ENCODE measurements at places on chromosomes 12 and 14.

DNA sequence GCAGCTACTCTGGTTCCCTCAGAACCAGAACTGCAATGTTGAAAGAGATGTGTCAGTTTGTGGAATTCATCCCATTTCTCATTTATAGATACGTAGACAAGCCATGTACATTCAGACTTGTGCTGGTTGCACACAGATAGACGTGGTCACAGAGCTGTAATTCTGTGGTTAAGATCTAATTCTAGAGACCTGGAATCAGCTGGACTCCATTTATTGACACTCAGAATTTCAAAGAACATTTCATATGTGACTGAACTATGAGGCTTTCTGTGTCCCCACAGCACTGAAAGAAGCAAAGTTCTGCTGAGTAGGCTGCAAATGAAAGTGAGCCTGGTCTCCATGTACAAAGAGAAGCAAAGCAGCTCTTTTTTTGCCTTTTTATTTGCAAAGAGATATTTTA lies 220.2 kb upstream of the NAV3 start:
- DNase-seq: no peak

GRCh38 chr12:7093486-7093885 lies 1.2 kb upstream of the C1R start:
- DNase-seq: no peak

GRCh38 chr14:97878727-97879126 lies 1081.5 kb downstream of the VRK1 start:
- DNase-seq: no peak

DNA sequence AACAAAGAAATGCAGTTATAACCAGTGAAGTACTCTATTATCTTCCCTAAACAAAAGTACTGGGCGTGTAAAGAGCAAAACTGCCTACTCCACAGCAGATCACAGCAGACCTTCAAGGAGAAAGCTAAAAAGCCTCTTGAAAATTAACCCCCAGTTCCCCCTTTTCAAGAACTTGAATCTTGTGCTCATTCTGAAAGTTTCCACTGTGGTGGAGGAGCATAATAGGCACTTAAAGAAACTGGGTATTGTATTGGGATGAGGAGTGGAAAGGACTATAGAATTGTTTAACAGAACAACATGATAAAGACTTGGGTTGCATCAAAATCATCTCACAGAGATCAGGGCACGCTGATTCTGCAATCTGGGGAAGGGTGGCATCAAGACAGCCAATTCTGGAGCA lies 51.1 kb downstream of the SLC25A47 start:
- DNase-seq: no peak

DNA sequence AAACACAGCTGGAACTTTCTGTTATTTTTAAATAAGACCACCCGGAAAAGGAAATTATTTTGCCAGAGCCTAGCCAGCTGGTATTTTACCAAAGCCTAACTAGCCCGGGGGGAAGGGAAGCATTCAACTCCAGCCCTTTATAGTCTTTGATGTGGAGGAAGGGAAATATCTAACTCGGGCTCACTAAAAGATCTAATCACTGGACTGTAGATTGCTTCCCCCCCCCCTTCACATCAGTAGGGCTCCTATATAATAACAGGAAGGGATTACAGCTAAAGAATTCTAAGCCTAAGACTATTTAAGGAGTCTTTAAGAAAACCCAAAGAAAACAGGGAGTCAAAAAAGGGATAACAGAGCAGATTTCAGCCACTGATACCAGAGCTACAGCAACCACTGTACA lies 431.1 kb downstream of the KCNH5 start:
- no peak for DNase-seq

GRCh38 chr14:49769581-49770211 lies 1.7 kb downstream of the KLHDC2 start:
- DNase-seq: no peak

DNA sequence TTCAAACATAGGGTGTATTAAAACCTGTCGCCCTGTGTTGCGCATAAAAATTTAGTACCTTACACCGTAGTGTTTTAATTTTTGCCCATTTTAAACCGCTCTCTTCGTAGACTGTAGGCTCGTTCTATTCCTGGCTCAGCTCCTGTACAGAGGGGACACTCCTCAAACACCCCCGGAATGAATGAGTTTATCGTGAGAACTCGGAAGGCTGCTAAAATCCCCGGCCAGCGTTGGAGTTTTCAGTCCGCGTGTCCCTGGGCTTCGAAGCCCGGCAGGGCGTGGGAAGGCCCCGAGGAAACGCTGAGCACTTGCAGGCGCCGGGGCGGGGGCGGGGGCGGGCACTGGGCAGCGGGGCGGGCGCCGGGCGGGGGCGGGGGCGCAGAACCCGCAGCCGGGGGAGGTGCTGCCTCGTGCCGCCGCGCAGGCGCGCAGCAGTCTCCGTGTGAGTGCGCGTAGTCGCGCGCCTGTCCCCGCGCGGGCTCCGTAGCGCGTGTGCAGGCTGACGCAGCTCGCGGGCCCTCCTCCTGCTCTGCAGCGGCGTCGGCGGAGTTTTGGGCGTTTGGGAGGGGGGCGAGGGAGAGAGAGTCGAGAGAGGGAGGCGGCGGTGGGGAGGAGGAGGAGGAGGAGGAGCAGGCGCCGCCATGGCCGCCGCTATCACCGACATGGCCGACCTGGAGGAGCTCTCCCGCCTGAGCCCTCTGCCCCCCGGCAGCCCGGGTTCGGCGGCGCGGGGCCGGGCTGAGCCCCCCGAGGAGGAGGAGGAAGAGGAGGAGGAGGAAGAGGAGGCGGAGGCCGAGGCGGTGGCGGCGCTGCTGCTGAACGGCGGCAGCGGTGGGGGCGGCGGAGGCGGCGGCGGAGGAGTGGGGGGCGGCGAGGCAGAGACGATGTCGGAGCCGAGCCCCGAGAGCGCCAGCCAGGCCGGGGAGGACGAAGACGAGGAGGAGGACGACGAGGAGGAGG lies at the start of gene AEBP2:
Gene AEBP2 (plus strand): TSS at position 434 of the 960 bp plus-strand sequence. CDS start 208 bp downstream, at position 642.
- peak; percentile 73 for DNase-seq

DNA sequence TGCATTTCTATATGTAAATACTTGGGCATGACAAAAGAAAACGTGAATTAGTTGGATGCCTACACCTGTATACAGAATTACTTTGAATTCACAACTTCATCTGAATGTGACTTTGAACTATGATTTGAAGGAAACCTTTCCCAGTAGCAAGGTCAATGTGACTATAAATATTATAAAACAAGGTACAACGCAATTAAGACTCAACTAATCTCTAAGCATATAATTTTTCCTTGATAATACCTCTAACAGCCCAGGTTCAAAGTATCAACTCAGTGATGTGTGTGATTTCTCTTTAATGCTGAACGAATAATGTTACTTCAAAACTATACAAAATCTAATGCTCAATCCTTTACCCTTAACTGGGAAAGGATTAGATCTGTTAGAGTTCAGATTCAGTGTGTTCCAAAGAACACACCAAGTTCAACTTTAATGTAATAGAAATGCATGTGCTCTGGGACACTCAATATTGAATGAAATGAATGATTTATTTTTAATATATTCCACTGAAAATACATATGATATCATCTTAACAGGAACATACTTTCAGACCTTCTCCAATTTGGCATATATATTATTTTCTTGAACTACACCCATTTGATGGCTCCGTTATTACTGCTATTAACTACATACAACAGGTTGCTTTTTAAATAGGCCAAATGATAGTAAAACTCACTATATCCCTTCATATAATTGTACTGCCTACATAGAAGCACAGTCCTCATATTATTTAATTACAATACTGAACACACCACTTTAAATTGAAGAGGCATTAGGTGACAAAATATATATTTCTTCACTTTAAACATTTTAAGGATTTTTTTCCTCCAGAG lies 40.1 kb upstream of the MTERF2 start:
- no peak for DNase-seq

GRCh38 chr12:86681060-86681459 lies 424.9 kb upstream of the MGAT4C start:
- no peak for DNase-seq

DNA sequence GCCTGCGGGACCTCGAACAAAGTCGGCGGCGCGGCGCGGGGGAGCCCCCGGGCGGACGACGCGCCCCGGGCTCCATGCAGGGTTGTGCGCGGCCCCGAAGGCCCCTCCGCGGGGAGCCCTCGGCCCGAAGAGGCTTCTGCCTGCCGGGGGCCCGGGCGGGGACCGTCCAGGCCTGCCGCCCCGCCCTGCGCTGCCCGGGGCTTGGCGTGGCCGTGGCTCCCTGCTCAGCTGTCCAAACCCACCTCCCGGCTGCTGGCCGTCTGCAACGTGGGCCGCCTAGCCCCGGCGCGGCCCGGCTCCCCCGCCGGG lies 670 bp downstream of the DYRK2 start:
- DNase-seq: no peak

GRCh38 chr14:61439779-61440418 lies 118.5 kb downstream of the PRKCH start:
- no peak for DNase-seq

DNA sequence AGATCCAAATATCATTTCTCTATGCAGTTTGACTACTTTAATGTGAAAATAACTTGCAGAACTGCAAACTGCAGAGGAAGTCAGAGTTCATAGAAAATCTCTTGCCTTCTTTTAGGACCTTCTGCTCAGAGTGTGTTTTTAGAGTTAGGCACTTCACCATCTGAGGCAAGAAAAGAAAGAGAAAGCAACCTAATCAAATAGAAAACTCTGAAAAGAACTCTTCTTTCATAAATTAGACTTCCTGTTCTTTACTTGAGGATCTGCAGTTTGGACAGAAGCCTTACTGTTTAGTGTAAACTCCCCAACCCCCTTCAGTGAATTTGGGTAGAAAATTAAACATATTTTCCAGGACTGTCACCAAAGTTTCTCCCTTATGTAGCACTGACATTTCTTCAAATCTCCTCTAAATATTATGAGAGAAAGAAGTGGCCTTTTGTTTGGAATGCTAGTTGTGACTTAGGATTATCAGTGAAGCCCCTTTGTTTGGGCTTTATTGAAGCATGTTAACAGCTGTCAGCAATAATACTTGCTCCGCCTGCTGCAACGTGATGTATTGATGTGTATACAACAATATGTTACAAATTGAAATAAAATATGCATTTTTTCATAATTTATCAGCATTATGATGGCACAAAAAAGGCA lies 99.5 kb downstream of the PDZRN4 start:
- DNase-seq: no peak

DNA sequence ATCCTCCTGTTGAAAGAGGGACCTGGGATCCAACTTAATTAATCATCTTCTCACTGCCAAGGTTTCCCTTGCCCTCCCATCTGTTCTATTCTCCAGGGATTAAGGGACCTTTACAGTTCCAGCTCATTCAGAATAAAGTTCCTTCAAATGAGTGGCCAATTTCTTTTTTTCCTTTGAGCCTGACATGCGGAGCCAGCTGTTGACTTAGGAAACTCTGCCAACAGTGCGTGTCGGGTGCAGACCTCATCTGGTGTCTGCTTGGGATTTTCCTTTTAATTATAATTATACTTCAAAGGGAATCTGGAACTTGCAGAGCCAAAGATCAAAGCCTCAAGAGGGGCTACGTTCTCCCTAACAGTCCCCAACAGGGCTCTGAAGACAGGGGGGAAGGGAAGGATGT lies 64.8 kb downstream of the CCDC60 start:
- DNase-seq: no peak

DNA sequence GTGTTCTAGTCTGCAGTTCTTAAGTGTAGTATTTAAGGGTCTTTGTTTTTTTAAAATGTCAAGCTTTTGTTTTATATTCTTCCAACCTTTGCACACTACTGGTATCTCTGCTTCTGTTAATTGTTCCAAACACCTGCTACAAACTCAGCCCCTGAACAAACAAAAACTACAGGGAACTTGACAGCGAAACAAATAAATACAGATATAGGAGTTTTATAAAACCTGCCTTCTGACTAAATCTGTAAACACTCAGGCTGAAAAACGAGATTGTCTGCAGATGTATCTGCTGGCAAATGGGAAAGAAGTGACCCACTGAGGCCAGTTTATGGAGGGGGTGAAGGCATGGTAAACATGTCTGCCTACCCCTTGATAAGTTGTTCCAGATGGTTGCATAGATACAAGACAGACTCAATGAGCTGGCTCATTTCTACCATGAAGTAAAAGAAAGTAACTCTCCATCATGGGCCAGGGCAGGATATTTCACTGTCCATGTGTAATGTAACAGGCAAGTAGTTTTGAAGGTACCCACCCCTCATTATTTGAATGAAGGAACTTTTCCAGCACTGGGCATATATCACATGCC lies 75.6 kb downstream of the LMO3 start:
- DNase-seq: no peak

DNA sequence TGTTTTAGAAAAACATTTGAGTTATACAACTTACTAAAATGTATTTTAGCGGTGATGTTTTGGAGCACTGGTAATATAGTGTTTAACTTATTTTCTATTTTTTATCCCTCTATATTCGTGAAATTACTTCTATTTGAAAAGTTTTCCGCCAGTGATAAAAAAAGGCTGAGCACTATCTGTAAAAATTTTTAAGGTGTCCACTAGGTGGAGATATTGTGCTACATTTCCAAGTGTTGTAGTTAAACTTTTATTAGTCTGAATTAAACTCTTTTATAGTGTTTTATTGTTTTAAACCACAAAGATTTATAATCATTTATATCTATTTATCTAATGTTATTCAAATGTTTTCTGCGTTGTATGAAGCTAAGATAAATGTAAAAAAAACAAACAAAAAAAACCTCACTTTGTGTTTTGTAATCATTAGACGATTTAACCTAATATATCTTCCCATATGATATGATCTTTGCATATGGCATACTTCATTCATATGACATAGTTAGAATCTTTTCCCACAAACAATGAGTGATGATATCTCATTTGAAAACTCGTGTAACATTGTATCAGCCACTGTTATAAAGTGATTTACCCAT lies 11.8 kb downstream of the ALG10B start:
- no peak for DNase-seq

- DNase-seq: no peak
Measured at GRCh38 chr12:6044082-6044481, 80.4 kb downstream of the VWF start.

GRCh38 chr12:16611146-16611545 lies 5.2 kb upstream of the LMO3 start:
- DNase-seq: no peak

GRCh38 chr14:73751157-73751691 lies 37.0 kb upstream of the PNMA1 start:
- no peak for DNase-seq

DNA sequence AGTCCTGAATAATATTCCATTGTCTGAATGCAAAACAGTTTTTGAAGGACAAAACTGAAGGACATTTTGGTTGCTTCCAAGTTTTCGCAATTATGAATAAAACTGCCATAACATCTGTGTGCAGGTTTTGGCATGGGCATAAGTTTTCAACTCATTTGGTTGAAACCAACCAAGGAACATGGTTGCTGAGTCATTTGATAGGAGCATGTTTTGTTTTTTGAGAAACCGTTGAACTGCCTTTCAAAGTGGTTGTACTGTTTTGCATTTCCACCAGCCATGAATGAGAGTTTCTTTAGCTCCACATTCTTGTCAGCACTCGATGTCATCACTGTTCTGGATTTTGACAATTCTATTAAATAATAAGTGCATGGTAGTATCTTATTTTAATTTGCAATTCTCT lies 23.0 kb upstream of the GSG1 start:
- DNase-seq: no peak

Data from T-helper 2 cell (primary cell).